GM06990 (cell line): ENCODE measurements at places on chromosomes 4 and X.
A peak's percentile ranks its signal among the peaks of the same experiment; 100 is the strongest.

DNA sequence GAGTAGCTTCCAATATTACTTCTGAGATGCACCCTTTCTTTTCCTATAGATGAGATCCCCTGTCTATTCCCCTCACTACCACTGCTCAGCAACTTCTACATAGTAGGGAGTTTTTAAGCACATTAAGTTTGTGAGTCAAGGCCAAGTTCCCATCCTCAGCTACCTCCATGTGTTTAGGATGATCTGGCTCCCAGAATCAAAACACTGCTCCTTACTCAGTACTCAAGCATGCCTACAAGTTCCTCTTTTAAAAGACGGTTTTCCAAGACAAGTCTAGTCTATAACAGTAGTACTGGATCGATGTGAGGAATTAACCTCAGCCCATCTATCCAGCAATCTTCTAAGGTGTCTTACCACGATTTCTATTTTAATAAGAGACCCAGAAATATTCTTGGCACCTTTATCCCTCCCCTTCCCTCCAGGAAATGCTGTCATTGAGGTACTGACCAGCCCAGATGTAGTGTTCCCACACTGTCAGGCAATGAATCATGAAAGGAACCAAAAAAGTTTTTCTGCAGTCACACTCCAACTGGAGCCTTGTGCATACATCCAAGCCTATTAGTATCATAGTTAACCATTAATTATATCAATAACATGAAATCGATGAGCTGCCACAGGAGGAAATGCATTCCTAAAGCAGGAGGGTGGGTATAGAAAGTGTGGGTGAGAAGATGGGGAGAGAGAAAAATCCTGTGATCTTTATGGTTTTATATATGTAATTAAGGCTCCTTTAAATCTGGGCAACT, 29.6 kb downstream of the AREG start:
- DNase-seq: no peak

DNA sequence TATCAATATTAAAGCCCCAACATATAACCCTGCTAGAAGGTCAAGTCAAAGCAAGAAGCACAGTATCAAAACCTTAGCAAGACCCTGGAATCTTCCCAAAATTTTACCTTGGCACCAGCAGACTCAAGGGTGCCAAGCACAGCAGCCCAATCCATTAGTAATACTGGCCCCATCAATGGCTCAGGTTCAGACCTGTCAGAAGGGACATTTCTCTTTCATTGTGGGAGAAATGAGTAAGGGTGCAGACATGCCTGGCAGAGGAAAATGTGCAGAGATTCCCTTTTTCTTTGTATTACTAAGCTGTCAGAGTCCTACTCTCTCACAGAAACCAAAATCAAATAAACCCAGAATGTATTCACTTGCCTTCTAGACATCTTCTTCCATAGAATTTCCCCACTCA, 203.9 kb downstream of the EVC2 start:
- DNase-seq: no peak

DNA sequence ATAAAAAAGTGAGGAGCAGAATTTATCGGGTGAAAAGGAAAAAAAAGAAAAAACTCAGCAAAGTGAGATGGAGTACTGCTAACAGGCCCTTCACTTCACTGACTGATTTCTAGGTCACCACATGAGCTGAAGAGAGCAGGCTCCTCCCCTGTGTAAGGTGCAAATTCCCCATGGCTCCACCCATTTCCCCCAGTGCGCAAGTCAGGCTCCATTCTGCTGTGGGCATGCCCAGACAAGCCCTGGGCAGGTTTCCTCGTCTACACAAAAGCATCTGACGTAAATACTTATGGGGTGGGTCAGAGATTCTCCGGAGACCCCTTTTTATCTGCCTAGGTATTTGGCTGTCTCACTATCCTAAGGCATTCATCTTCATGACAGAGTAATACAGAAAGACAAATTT, 157.9 kb downstream of the MAGEB5 start:
- no peak for DNase-seq

DNA sequence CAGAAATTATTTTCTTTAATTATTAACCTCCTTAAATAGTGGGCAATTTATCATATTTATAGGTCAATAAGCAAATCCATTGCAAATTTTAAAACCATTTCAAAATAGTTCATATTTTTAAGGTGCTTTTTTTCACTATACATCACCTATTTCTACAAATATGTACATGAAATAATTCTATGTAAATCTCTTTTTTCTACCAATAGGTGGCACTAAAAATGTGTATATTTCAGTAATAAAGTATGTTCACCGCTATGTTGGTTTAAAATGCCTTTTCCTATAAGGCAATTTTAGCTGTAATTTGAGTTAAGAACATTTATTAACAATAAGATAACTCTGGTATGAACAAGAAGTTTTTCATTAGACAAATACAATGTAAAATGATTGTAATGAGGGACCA, 672.2 kb downstream of the KCTD8 start:
- peak; percentile 13 for DNase-seq

- DNase-seq: no peak
Measured at GRCh38 chrX:114798907-114799306, 215.0 kb downstream of the HTR2C start.

DNA sequence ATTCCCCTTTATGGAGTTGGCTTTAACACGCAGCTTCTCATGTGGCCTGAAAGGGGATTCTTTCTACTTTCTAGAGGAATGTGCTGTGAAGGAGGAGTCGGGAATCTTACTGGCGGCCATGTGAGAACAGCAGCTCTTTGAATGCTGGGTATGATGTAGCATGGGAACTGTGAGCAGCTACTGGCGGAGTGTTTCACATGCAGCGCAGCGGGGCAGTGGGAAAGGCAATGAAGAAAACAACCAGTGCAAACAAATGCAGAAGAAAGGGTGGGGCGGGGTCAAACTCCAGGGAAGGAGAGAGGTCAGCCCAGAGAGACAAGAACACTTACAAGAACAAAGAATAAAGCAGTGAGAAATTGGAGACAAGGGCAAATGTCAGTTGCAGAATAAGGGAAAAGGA, 363.8 kb upstream of the FTHL17 start:
- DNase-seq: no peak

DNA sequence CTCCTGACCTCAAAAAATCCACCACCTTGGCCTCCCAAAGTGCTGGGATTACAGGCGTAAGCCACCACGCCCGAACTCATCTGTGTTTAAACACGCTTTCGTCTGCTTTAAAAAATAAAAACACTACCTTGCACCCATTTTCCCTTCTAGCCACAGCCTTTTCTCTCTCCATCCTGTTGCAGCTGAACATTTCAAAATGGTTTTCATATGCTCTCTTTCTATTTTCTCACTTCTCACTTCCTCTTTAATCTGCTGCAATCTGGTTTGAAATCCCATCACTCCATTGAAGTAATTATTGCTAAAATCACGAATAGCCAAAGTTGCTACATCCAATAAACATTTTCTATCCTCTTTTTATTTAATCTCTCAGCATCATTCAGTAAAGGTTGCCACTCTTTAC, 70.0 kb downstream of the DCHS2 start:
- DNase-seq: peak; percentile 21

GRCh38 chr4:113355550-113356371, 306.3 kb downstream of the ANK2 start:
- DNase-seq: peak; percentile 63

DNA sequence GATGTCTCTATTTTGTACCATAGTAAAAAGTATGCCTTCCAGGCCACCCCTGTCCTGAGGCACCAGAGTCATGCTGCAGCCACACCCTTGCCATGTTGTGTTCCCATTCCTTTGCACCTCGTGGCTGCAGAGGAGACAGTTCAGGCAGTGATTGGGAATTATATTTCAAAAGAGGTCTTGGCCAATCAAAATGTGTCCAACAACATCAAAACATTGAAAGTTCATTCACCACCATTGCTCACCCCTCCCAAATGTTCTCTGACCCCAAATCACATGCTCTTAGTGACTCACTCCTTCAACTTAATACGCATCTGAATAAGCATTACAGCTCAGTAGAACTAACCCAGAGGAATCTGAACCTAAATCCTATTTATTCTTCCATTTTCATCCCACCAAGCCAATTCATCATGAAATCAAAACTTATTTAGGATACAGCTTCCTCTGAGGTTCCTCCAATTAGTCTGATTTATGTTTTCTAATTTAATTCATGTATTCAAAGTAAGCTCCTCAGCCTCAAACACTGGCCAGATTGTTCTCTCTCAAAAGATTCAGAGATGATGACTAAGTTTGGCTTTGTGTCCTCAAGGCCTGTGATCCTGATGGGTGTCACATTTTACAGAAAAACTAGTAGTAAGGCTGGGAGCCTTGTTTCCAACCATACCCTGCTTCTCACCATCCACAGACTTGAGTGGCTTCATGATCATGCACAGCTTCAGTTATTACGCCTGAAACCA, 323.2 kb upstream of the INTU start:
- DNase-seq: no peak
